ENCODE measurements at places on chromosomes 7 and 10. TPM values are rescaled to one million over a fixed set of nuclear protein-coding genes. Genes with fewer than 3 reads are reported as not detected.

Gene CCDC7
- 5.8 TPM for total RNA-seq

Gene PLAC9
- total RNA-seq: 3.9 TPM

Gene RHEB
- 53.9 TPM for total RNA-seq

Gene CPVL
- not detected for total RNA-seq

Gene GPR141
- total RNA-seq: not detected

Gene ANKRD30A
- total RNA-seq: not detected

Gene MCM10
- 14.1 TPM for total RNA-seq

Gene C10orf53
- total RNA-seq: not detected

Gene CFAP70
- total RNA-seq: 0.27 TPM

Gene TAS2R3
- total RNA-seq: 1.2 TPM

Gene EGR2
- total RNA-seq: 0.18 TPM

Data from endothelial cell of coronary artery (primary cell).